ENCODE measurements at places on chromosomes 1 and 21.

- peaks cover 7% of the 10 kb centered on the region for H3K27me3 ChIP-seq
- no peak for DNase-seq
- H3K27ac ChIP-seq: no peak overlapping the region
- H3K4me1 ChIP-seq: no peaks in the 10 kb centered on the region
- no peaks in the 10 kb centered on the region for H3K36me3 ChIP-seq
- no peak overlapping the region for H3K4me3 ChIP-seq
These were observed 57.8 kb upstream of the ERRFI1 start for GRCh38 chr1:8083739-8084484.

- no peak for DNase-seq
- peaks cover 13% of the 10 kb centered on the region for H3K4me1 ChIP-seq
- H3K27ac ChIP-seq: peak overlapping the region; percentile 98
- peak overlapping the region; percentile 94 for H3K4me3 ChIP-seq
These were observed 195.7 kb downstream of the DYRK1A start for GRCh38 chr21:37561941-37562919.

DNA sequence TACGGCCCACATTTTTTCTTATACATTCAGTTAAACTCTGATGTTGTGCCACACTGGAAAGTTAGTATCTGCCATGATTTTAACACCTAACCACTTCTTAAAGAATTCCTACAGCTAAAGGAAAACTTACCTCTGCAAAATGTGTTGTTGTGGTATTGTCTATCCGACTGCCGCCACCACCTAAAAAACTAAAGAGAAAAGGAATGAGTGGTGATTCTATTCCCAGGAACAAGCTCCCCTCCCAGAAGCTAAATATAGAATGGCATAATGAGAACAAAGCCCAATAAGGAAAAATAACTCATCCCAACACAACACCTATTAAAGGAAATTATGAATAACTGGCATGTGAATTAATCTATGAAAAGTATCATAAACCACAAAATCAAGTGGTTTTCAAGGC is 39.5 kb downstream of the RNF115 start:
- peaks cover 26% of the 10 kb centered on the region for H3K4me1 ChIP-seq

DNA sequence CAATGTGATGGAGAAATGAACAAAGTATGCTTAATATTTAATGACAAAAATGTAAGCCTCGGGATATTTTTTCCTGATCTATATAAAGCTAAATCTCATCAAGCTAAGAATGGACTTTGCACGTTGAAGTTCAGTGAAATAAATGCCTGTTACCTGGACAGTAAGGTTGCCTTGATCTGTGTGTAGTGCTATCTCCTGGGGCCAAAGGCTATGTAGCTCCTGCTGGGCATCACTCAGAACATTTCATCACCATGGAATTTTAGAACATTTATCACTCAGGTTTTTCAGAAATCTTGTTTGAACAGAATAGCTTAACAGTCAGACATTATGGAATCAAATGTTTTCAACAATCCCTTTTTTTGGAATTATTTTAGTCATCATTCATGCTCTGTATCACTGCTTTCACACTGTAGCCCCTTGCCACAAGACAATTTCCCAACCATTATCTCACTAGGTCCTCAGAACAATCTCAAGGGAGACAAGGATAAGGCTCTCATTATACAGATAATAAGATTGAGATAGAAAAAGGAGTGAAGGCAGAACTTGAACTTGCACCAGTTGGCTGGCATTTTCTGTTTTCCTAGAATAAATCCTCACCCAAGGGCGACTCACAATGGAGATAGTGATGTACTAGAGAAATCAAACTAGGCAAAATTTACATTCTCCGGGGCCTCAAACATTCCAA is 3.7 kb downstream of the OR10J1 start:
- H3K27ac ChIP-seq: no peak overlapping the region
- DNase-seq: no peak
- H3K36me3 ChIP-seq: no peaks in the 10 kb centered on the region
- H3K4me1 ChIP-seq: no peaks in the 10 kb centered on the region
- no peak overlapping the region for H3K4me3 ChIP-seq

GRCh38 chr1:12369258-12369657 is 139.4 kb downstream of the VPS13D start:
- H3K4me1 ChIP-seq: peaks cover 8% of the 10 kb centered on the region
- H3K4me3 ChIP-seq: no peak overlapping the region
- H3K27me3 ChIP-seq: no peaks in the 10 kb centered on the region
- no peak for DNase-seq
- H3K36me3 ChIP-seq: peaks cover 29% of the 10 kb centered on the region

DNA sequence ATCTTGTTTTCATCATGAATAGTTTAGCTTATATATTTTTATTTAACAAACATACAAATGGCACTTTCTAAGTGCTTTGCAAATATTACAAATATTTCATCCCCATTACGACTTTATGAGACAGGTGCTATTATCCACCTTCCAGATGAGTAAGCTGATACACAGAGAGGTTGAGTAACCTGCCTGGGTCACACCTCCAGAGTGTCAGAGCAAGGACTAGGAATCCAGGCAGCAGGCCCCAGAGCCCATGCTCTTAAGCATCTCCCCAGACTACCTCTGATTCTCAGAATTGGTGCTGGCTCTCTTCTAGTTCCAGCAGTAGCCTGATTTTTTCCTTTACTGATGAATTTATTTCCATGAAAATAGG is 40.0 kb downstream of the EPHB2 start:
- no peak for DNase-seq
- H3K4me3 ChIP-seq: no peak overlapping the region
- peaks cover 9% of the 10 kb centered on the region for H3K4me1 ChIP-seq
- H3K36me3 ChIP-seq: no peaks in the 10 kb centered on the region
- no peak overlapping the region for H3K27ac ChIP-seq

DNA sequence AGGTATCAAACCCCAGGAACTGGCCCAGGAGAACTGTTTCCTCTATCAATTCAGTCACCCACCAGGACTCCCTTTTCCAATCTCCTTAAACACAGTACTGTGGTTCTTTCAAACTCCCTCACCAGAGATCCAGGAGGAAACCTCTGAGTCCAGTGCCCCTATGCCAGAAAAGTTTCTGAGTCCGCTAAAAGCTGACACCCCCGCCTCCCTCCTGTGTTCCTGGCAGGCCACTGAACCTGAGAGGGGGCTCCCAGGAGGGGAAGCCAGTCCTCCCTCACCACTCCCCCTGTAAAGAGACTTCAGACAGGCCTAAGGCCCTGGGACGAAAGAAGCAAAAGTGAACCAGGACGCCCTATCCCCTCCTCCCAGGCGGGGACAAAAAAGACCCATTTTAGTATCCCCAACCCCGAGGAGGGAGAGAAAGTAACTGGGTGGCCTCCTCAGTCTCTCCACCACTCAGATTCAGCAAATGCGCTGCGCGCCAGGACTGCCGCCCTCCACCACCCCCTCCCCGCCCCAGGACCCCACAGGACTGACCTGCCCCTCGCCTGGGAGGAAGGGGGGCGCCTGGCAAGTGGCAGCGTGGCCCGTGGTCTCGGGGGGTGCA is 624 bp downstream of the SLC41A1 start:
- peaks cover 15% of the 10 kb centered on the region for H3K36me3 ChIP-seq
- H3K27me3 ChIP-seq: no peaks in the 10 kb centered on the region
- peak overlapping the region; percentile 80 for H3K27ac ChIP-seq
- H3K4me3 ChIP-seq: peak overlapping the region; percentile 95
- H3K4me1 ChIP-seq: peaks cover 58% of the 10 kb centered on the region

DNA sequence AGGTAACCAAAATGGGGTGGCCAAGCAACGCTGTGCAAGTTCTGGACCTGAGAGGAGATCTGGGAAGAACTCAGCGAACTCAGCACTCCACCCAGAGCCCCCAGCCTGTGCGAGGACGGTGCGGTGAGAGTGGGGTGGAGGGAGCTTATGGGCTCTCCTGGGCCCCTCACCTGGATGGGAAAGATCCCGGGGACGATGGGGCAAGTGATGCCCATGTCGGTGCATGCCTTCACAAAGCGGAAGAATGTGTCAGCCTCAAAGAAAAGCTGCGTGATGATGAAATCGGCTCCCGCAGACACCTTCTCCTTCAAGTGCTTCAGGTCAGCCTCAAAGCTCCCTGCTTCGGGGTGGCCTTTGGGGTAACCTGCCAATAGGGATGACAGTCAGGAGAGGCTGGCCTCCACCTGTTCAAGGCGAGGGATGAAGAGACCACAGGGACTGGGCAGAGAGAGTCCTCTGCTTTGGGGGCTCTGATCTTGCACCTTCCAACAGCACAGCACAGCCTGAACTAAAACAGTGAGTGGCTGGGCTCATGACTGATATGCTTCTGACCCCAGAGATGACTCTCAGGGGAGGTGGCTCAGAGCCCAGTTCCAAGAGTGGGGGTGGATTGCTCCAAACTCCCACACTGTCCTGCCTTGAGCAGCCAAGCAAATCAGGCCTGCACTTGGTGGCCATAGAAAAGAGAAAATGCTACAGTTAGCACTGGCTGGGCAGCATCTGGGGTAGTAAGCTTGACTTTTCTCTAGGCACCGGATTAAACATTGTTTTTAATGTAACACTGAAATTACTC is 9.5 kb downstream of the MTHFR start:
- H3K4me3 ChIP-seq: no peak overlapping the region
- H3K4me1 ChIP-seq: peaks cover 15% of the 10 kb centered on the region
- no peaks in the 10 kb centered on the region for H3K27me3 ChIP-seq
- DNase-seq: no peak
- peaks cover 27% of the 10 kb centered on the region for H3K36me3 ChIP-seq

DNA sequence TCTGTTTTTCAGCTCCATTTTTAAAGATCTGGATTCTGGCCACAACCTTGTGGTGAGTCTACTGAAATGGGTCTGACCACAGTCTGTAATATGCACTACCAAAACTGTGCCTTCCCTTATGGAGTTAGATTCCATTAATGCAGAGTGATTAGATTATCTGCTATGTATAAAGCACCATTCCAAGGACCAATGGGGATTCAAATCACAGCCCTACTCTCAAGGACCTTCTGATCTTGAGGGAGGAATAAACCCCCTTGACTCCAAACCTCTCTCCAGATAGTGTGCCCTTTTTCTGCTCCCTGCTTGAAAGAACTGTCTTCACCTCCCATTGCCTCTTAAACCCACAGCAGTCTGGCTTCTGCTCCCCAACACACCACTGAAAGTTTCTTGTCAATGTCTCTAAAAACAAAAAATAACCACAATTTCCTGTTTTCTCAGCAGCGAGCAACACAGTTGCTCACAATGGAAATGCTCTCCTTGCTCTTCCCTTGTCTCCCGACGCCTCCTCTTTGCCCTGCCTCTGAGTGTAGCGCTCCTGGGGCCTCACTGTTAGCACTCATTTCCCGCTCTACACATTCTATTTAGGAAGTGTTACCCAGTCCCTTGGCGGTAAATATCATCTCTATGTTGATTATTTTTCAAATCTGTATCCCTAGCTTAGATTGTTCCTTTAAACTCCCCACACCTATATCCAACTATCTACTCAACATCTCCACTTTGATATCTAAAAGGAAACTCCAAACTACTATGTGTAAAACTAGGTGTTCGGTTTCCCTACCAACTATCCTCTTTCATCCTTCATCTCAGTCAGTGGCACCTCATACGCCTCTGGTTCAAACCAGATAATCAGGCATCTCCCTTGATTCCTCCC is 13.6 kb downstream of the PCNX2 start:
- H3K27me3 ChIP-seq: no peaks in the 10 kb centered on the region
- H3K27ac ChIP-seq: peak overlapping the region; percentile 89
- no peak for DNase-seq
- peaks cover 47% of the 10 kb centered on the region for H3K4me1 ChIP-seq
- peaks cover 6% of the 10 kb centered on the region for H3K36me3 ChIP-seq

- no peaks in the 10 kb centered on the region for H3K27me3 ChIP-seq
- no peak overlapping the region for H3K27ac ChIP-seq
- H3K4me1 ChIP-seq: peaks cover 21% of the 10 kb centered on the region
- no peak overlapping the region for H3K4me3 ChIP-seq
- peaks cover 20% of the 10 kb centered on the region for H3K36me3 ChIP-seq
These were observed 741 bp downstream of the DUSP10 start for GRCh38 chr1:221740993-221741702.

- no peak overlapping the region for H3K4me3 ChIP-seq
- H3K27me3 ChIP-seq: peaks cover 56% of the 10 kb centered on the region
- no peak overlapping the region for H3K27ac ChIP-seq
- H3K36me3 ChIP-seq: peaks cover 2% of the 10 kb centered on the region
These were observed 33.4 kb upstream of the SMYD2 start for GRCh38 chr1:214247501-214248041.

GRCh38 chr1:185674201-185674600 is 60.0 kb upstream of the HMCN1 start:
- no peaks in the 10 kb centered on the region for H3K36me3 ChIP-seq
- peaks cover 12% of the 10 kb centered on the region for H3K4me1 ChIP-seq
- DNase-seq: no peak
- H3K27ac ChIP-seq: no peak overlapping the region

GRCh38 chr1:6351480-6352137 is 42.0 kb downstream of the ACOT7 start:
- no peak overlapping the region for H3K4me3 ChIP-seq
- no peak overlapping the region for H3K27ac ChIP-seq
- peaks cover 29% of the 10 kb centered on the region for H3K4me1 ChIP-seq
- H3K36me3 ChIP-seq: peaks cover 6% of the 10 kb centered on the region

GRCh38 chr1:221663321-221663720 is 78.6 kb downstream of the DUSP10 start:
- peaks cover 1% of the 10 kb centered on the region for H3K36me3 ChIP-seq
- no peak for DNase-seq
- H3K27me3 ChIP-seq: peaks cover 12% of the 10 kb centered on the region
- H3K4me1 ChIP-seq: no peaks in the 10 kb centered on the region
- H3K4me3 ChIP-seq: no peak overlapping the region

GRCh38 chr1:235328271-235329138 is at the start of gene GGPS1:
GGPS1 (plus strand) TSS chr1:235328570; CDS start chr1:235335265, 6,695 bp downstream.
- H3K4me1 ChIP-seq: peaks cover 30% of the 10 kb centered on the region
- DNase-seq: peak; percentile 92
- H3K27me3 ChIP-seq: no peaks in the 10 kb centered on the region
- peaks cover 28% of the 10 kb centered on the region for H3K36me3 ChIP-seq
- H3K4me3 ChIP-seq: no peak within 1 kb of the TSS

DNA sequence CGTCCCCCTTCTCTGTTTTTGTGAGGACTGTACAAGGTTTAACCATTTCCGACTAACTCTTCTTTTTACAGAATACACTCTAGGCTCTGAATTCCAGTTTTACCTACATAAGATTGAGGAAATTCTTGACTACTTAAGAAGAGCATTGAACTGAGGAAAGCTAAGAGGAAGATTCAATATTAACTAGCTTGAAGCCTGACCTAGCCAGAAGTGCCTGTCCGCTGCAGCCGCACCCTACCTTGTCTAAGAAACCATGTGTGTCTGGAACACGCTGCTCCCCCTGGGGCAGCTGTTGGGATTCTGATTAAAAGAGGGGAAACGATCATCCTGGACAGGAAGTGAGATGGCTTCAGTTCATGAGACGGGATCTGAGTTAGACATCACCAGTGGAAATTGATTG is 28.9 kb downstream of the CA6 start:
- no peak overlapping the region for H3K4me3 ChIP-seq
- no peak for DNase-seq
- peaks cover 19% of the 10 kb centered on the region for H3K4me1 ChIP-seq
- H3K36me3 ChIP-seq: peaks cover 5% of the 10 kb centered on the region

DNA sequence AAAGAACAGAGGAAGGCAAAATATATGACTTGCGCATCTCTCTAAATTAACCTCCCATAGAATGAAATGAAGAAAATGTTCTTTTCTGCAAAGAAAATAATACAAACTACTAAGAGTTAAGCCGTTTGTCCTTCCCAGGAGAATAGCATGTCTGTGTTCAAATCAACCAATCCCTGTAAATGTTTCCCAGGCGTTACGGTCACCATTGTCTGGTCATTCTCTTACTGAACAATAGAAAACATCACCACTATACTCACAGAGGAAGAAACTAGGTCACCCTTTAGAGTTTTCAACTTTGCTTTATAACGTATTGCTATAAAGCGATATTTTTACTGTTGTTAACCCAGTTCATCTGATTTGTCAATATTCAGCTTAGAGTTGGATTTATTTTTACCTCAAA is 34.1 kb downstream of the COL11A1 start:
- no peaks in the 10 kb centered on the region for H3K4me1 ChIP-seq
- no peak overlapping the region for H3K27ac ChIP-seq
- no peak overlapping the region for H3K4me3 ChIP-seq
- H3K36me3 ChIP-seq: no peaks in the 10 kb centered on the region

Data from central memory CD8-positive, alpha-beta T cell (primary cell).